ENCODE measurements at places on chromosomes 11 and 22.

GRCh38 chr11:67389477-67389876 is 2.3 kb upstream of the RAD9A start:
- peak; percentile 66 for DNase-seq

DNA sequence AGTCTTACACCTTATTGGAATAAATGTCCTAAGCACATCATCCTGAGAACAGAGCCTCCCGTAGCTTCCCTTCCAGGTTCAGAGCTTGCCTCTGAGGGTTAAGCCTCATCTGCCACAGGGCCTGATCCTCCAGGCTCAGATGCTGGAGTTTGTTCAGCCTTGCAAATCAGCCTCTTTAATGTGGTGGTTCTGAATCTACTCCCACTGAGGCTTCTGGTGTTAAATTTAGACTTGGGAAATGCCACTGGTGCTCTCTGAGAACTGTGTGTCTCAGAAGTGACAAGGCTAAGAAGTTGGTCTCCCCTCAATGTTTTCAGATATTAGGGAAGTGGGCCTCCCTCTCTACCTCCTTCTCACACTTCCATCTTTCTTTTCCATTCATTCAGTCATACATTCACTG is 68.7 kb downstream of the CCDC81 start:
- DNase-seq, result no peak

DNA sequence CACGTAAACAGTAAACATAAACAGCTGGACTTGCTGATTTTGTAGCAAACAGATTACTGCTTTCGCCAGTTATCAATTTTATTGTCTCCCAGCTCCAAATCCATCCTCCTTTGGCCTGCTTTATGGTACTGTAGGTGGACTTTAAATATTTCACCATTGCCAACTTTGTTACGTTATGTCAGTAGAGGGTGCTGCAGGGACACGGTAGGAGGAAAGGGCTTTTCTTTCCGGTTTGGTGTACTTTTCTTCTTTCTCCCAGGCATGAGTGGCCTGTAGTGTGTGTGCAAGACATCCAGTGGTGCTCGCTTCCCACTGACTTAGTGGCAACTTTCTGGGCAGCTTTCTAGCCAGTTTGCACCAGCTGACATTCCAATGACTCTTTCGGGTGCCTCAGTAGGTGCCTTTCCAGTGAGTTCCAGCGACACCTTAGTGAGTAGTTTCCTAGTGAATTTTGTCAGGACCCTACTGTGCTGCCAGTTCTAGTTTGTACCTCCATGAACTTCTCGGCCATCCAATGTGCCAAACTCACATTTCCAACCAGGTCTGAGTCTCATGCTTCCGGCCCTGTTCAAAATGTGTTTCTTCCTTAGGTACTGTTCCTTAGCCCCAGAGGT is 267.6 kb upstream of the TENM4 start:
- no peak for DNase-seq

DNA sequence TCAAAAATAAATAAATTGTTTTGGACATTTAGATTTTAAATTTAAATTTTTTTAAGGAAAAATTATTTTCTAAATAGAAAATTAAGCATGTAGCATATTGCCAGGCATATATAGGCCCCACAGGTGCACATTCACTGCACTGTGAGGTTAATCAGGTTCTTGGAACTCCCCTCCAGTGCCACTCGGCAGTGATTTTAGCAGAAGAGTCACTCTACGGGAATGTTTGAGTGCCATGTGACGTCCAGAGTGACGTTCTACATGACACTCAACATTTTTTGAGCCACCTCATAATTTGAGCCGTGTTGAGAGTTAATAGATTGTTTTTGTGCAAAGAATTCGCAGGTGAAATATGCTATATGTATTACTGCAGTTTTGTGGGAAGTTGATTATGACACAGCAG is 77.4 kb downstream of the SWAP70 start:
- DNase-seq, result no peak

GRCh38 chr11:82858556-82859091 is 41.6 kb downstream of the PRCP start:
- no peak for DNase-seq

GRCh38 chr11:45333001-45333971 is 47.1 kb upstream of the SYT13 start:
- no peak for DNase-seq

- no peak for DNase-seq
Observed at GRCh38 chr11:70116386-70117065, 38.4 kb downstream of the ANO1 start.

DNA sequence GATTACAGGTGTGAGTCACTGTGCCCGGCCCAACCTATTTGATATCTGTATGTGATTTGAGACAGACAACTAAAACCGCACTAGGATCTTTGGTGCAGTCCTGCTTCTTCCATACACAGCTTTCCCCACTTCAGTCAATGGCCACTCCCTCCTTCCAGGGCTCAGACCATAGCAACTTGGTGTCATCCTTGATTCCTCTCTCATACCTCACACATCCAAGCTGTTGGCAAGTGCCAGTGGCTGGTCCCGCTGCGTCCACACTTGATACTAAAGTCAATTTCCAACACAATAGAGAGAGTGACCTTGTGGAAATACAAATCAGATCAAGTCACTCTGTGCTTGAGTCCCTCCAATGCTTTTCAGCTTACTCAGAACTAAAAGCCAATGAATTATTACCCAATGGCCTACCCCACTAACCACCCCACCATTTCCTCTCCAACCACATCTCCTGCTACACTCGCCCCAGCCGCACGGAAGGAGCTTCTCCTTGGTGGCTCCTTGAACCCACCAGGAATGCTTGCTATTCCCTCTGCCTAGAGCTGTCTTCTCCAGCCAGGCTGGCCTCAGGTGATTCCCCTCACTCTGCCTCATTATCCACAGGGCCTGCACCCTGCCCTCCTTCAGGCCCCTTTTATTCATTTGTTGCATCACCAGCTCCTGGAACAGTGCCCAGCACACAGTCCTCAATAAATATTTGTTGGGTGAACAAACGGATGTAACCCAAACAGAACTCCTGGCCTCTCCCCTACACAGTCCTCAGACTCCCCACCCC is 12.9 kb downstream of the ABTB2 start:
- DNase-seq, result no peak

GRCh38 chr11:119110439-119110838 is 3.3 kb downstream of the C2CD2L start:
- no peak for DNase-seq

GRCh38 chr11:106413222-106413621 is 335.8 kb downstream of the AASDHPPT start:
- no peak for DNase-seq

DNA sequence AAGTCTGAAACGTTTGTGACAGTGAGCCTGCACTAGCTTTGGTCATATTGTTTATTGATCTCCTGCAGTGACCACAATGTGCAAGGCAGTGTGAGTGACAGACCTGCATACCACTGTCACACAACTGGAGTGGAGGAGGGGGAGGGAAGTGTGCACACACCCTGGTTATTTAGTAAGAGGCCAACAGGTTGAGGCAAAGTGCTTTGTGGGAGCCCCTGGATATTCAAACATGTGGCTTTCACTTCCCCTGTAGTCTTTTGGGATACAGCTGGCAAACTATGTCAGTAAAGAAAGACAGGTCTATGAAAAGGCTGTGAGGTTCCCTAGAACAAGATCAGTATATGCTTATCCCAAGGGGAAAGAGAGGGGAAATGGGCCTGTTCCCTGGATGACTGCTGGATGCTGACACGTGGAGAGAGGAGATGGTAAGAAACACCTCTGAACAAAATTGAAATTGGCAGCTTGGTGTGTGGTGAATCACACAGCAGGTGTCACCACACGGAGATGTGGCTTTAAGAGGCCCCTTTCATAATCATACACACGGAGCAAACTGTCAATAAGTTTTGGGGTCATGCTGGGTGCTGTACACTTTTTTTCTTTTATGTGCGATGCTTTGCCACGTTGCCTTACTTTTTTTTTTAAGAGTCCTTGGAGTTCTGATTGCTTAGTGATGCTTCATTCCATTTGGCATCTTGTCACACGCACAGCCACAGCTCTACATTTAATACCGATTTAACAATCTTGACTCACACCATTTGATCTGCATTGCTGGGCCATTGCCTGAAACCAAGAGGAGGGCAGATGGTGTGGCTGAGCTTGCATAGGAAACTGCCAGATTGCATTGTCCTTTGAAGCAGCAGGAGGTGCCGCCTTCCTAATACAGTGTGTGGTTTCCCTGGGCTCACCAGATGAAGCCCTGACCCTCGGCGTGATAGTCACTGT is 11.3 kb downstream of the OSBP2 start:
- DNase-seq, result no peak

GRCh38 chr11:110712659-110713448 is 617 bp upstream of the ARHGAP20 start:
- no peak for DNase-seq

DNA sequence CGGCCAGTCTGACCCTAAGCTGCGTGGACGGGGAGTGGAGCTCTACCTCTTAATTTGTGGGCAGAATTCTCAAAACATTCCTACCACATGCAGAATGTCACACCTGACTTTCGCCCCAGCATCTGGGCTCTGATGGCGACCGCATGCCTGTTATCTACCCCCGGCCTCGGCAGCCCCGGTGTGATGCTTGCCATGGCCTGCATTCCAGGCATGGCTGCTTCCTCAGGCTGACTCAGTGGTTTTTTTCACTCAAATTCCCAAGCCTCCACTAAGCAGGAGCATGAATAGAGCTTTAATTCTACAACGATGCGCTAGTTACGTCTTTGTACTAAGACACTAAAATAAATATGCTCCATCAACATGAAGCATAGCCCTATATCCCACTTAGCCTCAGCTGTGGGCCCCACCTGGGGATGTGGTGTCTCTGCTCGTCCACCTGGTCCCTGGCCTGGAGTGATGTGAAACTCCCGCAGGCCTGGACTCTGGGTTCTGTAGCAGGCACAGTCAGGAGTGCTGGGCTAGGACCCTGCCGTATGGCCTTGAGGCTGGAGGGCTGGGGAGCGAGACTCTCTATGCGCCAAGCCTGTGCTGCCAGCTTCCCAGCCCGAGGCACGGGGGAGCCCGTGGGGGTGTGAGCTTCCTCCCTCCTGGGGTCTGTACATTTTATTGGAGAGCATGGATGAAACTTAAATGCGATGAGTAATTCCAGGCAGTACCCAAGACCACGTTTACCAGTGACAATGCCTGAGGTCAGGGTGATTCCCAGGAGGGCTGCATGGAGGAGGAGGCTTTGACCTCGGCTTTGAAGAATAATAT is 153.2 kb downstream of the CTTN start:
- DNase-seq, result no peak

- no peak for DNase-seq
Observed at GRCh38 chr11:70948398-70948797, 304.0 kb downstream of the SHANK2 start.

- DNase-seq, result no peak
Observed at GRCh38 chr11:44734843-44735381, 8.2 kb downstream of the TSPAN18 start.

GRCh38 chr11:117851852-117852251 is 24.6 kb downstream of the FXYD6 start:
- DNase-seq, result no peak

DNA sequence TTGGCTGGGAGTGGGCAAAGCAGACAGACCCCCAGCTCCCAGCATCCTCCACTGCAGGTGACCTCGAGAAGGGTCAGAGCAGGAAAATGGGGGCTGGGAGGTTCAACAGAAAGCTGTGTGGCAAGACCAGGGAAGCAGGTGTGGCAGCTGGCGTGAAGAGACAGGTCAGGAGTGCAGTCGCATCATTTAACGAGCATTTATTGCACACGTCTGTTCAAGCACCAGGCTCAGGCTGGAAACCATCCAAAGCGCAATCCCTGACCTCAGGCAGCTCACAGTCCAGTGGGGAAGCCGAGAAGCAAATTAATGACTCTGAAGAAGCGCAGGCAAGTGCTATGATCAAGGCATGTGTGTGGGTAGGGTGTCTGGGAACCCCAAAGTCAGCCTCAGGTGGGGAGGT is 7.4 kb downstream of the SLC25A45 start:
- DNase-seq, result no peak

DNA sequence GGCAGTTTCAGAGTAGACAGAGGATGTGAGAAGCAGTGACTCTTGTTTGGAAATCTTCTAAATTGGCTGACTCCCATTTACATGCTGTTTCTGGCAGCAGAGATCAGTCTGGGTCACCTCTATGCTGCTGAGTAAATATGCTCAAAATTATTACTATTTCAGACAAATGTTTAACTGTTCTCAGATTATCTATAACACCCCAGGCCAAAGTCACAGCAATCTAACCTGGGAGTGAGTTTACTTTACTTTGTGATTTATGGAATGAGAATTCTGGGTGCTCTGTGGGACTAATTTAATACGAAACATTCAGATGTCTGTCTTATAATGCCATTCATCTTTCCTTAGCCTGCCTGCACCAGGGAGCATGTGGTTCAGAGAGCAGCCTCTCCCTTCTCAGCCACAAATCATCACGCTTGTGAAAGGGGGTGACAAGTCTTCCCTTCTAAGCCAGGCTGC is 282.5 kb upstream of the MPPED2 start:
- no peak for DNase-seq

GRCh38 chr11:109133159-109133558 is 288.8 kb upstream of the C11orf87 start:
- no peak for DNase-seq

DNA sequence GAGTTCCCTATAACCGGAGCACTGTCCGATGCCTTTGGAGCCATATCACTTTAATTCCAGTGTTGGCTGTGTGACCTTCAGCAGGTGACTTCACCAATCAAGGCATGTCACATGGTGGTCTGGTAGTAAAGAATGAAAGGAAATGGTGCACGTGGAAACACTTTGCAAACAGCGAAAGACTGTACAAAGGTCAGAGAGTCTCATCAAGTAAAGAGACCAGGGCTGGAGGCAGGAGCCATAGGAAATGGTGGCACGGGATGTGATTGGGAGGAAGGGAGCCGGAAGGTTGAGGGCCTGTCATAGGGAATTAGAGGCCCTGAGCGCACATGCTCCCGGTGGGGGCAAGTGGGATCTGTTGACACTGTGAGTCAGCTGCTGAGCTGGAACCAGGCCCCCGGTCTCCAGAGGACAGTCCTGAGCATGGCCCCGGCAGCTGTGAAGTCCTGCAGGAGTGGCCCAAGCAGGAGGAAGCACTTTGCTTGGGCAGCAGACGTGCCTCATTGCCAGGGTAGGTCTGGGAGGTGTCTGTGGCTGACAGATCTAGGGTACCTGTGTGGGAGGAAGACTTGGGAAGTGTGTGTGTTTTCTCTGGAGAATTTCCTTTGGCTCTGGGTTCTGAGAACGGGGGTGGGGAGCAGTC is 2.0 kb downstream of the DAGLA start:
- DNase-seq, result no peak

DNA sequence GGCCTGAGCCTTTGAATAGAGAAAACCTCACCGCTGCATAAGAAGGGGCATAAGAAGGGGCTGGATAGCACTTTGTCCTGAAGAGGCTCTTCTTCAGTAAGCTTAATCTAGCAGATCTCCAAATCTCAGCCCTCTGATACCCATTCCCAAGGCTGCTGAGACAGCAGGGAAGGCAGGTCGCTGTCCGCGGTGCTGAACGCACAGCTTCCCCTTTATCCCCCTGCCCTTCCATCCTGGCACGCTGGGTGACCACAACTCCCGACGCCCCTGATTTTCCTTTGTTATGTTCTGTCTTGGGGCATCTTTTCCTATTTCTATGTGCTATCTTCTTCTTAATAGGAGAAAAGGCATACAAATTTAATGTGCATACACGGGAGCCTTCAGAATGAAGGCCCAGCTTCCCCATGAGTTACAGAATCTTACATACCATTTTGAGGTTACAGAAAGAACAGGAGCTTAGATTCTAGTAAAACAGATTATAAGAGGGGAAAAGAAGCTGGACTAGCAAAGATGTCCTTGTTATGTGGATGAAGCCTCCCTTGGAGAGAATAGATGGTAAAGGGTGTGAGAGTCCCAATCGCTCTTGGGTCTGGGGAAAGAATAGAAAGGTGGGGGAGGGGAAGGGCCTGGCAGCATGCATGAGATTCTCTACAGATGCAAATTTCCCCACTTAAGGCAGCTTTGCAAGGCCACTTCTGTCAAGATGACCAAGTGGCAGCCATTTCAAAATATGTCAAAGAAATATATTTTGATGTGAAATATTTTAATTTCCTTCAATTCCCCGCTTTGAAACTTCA is 5.7 kb upstream of the SULT4A1 start:
- DNase-seq, result peak; percentile 32
